GOT3 (cell line): ENCODE measurements at places on chromosomes 12 and 14.

GRCh38 chr12:38149395-38150073 lies 167.0 kb upstream of the ALG10B start:
- DNase-seq, result peak; percentile 42

DNA sequence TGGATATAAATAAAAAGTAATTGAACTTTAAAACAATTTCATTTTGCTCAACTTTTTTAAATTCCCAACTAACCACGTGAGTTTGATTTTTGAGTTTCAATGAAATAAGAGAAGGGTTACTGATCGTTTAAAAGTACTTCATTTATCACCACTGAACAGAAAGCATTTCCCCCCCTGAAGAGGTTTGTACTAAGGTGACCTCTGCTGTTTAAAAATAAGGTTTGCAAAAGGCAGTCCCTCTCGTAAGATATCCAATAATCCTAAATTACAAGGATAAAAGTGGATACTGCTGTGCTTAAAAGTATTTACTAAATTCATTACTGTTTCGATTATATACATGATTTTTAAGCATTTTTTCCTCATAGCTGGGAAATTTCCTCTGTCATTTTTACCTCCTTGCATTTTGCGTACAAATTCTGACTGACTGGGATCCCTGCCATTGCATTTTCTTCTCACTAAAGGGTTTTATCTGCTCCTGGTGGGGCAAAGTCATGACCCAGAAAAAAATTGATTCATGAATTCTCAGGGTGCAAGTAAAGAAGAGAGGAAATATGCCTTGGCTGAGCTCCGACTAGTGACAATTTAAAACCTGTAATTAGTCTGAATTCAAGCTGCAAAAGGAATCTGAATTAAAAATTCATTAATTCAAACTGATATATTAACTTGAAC lies 463.8 kb downstream of the PRKD1 start:
- no peak for DNase-seq

DNA sequence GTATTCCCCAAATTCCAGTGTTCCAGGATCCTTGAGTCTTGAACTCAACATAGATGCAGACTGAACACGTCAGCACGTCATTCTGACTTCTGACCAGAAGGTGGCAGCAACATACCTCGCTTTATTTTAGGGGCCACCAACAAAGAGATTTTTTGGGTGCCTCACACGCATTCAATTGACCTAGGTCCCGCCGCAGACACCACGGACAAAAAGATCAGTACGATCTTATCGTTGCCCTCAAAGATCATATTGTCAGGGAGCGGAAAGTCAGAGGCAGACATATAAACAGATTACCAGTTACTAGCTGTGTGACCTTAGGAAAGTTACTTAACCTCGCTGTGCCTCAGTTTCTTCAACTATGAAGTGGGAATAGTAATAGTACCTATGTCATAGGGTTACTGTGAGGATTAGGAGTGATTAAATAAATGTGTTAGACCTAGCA lies 6.5 kb upstream of the PRPH start:
- DNase-seq, result peak; percentile 88

- no peak for DNase-seq
Measured at GRCh38 chr12:95054206-95054605, 19.2 kb downstream of the NR2C1 start.

GRCh38 chr14:56474419-56475022 lies 105.1 kb upstream of the TMEM260 start:
- DNase-seq, result no peak

DNA sequence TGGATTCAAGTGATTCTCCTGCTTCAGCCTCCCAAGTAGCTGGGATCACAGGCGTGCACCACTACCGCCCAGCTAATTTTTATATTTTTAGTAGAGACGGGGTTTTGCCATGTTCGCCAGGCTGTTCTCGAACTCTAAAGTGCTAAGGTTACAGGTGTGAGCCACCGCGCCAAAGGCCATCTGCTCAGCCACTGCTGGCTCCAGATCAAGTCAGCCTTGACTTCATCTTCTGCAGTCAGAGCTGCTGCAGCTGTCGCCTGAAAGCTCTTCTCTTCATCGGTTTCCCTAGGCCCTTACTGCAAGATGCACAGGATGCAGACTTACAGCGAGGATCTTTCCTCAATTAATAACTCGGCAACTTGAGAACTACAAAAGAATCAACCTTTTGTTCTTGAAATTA lies 66.8 kb downstream of the CLIP1 start:
- DNase-seq, result no peak

DNA sequence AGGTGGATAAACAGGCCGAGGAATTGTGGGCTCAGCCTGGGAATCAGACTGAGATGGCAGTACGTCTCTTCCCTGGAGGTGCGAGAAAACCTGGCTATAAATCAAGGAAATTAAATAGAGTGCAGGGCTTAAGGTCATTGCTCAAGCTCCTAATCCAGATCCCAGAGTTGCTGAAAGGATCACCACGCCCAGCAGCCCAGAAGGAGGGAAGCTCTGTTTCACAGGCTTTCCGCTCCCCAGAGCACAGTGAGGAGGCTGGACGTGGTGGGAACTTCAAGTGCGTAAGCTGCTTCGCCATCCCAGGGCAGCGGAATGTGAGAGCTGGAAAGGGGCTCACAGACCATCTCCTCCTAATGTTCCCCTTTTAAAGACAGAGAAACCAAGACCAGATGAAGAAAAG lies 651.6 kb upstream of the TBX3 start:
- DNase-seq, result no peak

- no peak for DNase-seq
Measured at GRCh38 chr14:99803803-99804202, 10.6 kb downstream of the EML1 start.

DNA sequence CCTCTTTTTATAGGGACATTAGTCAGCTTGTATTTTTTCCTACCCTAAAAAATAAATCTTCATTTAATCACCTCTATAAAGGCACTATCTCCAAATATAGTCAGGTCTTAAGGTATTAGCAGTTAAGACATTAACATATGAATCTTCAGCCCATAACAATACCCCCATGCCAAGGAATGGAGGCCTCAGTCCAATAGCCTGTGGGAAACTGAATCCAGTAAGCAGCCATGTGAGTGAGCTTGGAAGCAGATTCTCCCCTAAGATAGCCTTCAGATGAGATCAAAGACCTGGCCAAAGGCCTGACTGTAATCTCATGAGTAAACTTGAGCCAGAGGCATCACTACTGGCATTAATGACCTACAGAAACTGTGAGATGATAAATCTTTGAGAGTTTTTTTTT lies 232.1 kb upstream of the SYT10 start:
- no peak for DNase-seq

DNA sequence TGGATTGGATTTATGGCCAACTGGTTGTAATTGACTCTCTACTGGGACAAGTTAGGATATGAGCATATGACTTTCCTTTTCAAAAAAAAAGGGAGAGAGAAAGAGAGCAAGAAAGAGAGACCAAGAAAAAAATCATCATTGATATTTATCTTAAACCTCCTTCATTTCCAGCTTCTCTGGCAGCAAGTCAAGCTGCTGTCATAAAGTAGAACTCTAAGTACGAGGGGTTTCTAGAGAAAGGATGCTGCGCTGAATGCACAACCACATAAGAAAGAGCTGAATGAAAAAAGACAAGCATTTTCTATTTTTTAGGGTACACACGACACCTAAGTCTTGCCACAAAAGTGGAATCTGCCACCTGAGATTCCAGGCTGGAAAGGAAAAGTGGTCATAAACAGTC lies 182.6 kb downstream of the SLC25A21 start:
- DNase-seq, result no peak

DNA sequence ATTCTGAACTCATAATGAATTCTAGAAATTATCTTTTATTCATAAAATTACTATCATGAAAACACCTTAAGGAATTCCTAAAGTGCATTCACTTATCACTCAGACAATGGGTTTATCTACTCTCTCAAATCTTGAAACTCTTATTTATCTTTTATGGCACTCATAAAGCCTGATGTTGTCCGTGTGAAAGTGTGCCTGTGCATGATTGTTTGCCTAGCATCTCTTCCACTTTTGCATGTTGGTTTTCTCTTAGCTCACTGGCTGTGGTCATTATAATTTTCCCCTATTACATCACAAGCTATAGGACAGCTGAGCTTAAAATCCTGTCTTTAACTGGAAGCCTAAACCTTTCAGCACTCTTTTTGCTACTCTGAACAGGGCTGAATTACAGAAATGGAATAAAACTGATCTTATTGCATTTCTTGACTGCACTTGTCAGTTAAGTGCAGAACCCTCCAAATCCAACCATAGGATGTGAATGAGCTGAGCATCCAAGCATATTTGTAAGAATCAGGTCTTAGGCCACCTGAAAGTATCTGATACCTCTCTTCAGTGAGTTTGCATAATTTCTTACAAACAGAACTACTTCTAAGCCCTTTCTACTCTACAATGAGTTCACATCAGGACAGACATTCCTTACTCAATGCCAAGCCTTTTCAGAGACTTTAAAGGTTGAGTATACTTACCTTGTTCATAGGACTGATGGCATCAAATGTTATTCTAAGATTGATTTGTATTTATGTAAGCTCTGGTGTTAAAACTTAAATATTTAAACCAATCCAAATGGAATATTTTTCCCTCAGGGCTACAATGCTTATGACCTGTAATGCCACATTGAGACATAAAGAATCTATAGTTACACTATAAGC lies 221.2 kb upstream of the KITLG start:
- no peak for DNase-seq

- DNase-seq, result no peak
Measured at GRCh38 chr12:24919346-24920001, 29.4 kb downstream of the BCAT1 start.

- no peak for DNase-seq
Measured at GRCh38 chr12:131640525-131640924, 70.4 kb upstream of the SFSWAP start.

GRCh38 chr14:56896231-56896630 lies 86.0 kb upstream of the OTX2 start:
- no peak for DNase-seq

GRCh38 chr14:94963051-94963450 lies 193.1 kb upstream of the GSC start:
- no peak for DNase-seq

- DNase-seq, result no peak
Measured at GRCh38 chr12:89742337-89743022, 33.8 kb upstream of the ATP2B1 start.

GRCh38 chr14:71911669-71912068 lies 20.6 kb upstream of the RGS6 start:
- DNase-seq, result no peak

- DNase-seq, result no peak
Measured at GRCh38 chr12:25130741-25131188, 64.2 kb downstream of the DNAI7 start.

GRCh38 chr12:115320451-115320850 lies 636.5 kb upstream of the TBX3 start:
- DNase-seq, result no peak

GRCh38 chr12:3116106-3116844 lies 39.1 kb downstream of the TSPAN9 start:
- no peak for DNase-seq

- no peak for DNase-seq
Measured at GRCh38 chr14:38209572-38210557, 2.2 kb downstream of the SSTR1 start.

- no peak for DNase-seq
Measured at GRCh38 chr12:50174971-50175715, 8.0 kb upstream of the CERS5 start.

GRCh38 chr14:105153331-105153731 lies 15.2 kb downstream of the JAG2 start:
- no peak for DNase-seq

- no peak for DNase-seq
Measured at GRCh38 chr12:95390932-95391331, 83.0 kb upstream of the METAP2 start.
